ENCODE measurements at places on chromosomes 12 and 14.
A peak's percentile ranks its signal among the peaks of the same experiment; 100 is the strongest.

- DNase-seq: no peak
Observed at GRCh38 chr14:105136401-105137322, 31.9 kb downstream of the JAG2 start.

DNA sequence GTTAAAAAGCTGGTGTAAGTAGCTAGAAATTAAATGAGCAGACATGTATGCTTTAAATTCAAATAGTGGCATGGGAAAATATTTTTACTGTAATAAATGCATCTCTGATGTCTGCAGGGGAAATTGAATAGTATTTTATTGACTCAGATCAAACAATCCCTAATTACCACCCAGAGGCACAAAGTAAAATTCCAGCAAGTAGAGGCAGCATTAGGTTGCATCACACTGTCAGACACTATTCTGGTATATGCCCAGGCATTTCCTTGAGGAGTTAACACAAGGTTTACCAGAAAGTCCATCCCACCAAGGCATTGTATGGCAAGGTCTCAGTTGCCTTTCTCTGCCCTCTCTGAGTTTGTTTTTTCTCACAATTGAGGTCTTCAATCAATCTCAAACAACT lies 201.6 kb upstream of the KITLG start:
- no peak for DNase-seq

- no peak for DNase-seq
Observed at GRCh38 chr14:66121859-66122258, 364.3 kb upstream of the CCDC196 start.

- no peak for DNase-seq
Observed at GRCh38 chr12:132491138-132491663, 1.2 kb downstream of the FBRSL1 start.

- DNase-seq: no peak
Observed at GRCh38 chr14:59013672-59014298, 174.7 kb upstream of the DAAM1 start.

DNA sequence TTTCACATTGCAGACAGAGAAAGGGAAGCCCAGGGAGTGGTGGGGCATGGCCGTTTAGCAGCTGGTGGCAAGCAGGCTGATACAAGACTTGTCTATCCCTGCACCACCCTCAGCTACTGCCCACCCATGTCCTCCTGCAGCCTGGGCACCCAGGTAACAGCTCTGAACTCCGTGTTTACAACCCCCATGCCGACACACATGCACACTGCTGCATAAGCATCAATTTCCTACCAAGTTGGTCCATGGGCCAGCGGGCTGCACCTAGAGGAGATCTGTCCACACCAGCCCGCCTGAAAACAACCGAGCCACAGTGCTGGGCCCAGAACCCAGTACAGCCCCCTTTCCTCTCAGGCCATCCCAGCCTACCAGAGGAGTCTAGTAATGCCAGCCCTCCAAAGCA lies 75.9 kb upstream of the C14orf180 start:
- no peak for DNase-seq

- no peak for DNase-seq
Observed at GRCh38 chr12:20212658-20213555, 155.4 kb upstream of the PDE3A start.

DNA sequence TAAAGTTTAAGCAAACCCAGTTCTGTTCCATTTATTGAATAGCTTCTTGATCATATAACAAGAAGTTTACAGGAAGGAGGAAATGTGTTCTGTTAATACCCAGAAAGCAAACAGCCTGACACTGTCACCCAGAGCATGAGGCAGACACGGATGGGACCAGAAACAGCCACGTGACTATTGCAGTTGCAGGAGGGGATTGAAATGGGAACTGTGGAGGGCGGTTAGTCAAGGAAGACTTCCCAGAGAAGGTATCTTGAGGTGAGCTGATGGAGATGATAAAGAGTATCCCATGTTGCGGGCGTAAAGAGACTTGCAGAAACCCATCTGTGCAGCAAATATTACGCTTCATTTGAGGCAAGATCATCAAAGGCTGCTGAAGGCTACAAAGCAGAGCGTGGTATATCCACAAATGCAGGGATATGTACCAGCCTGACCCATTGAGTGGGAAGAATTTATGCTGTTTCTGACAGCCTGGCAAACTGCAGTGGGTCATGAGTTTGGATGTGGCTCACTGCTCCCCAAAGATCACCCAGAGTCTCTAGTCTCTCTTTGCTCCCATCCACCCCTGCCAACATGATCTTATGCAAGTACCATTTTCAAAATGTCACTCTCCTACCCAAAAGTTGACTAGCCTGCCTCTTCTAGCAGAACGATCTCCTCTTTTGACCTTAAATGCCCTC lies 20.7 kb downstream of the KRT76 start:
- DNase-seq: no peak

GRCh38 chr12:47377414-47378221 lies 297.9 kb upstream of the AMIGO2 start:
- DNase-seq: no peak

DNA sequence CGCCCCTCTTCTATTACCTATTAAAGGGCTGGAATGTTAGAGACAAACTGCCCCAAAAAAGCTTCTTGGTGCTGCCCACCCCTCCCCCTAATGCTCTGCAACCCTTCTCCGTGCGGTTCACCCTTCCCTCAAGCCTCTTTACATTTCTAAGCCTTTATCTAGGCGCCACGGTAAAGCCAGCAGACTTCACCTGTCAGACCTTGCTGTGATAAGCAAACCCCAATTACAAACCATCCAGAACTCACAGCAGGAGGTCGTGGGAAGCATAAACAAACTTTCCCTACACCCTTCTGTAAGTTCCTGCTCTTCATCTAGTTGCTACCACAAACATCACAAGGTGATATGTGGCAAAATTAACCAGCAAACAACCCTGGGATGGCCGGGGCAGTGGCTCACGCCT lies 56.8 kb downstream of the MOK start:
- no peak for DNase-seq

- DNase-seq: no peak
Observed at GRCh38 chr12:105865886-105866285, 272.9 kb downstream of the NUAK1 start.

DNA sequence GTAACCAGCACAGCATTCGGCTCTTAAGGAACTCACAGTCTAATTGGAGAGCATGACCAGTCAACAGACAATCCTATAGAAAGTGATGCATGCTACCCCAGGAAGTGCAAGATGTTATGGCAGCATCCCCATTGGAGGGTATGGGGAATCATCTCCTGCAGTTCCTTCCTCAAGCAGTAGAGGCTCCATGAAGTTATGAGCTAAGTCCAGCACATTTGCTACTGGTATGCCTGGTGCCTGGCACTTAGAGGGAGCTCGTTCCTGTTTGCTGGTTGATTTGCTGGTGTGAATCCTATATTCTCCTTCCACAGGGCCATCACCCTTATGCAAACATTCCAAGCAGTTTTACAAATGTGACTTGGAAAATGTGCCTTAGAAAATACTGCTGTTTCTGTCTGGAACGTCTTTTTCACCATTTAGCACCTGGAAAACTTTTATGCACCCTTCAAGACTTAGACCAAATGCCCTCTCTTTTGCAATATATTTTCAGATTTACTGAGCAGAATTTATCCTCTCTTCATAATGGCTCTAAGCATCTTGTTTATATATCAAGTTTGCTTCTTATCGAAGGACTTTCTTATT lies 136.1 kb upstream of the WSCD2 start:
- DNase-seq: peak; percentile 10

DNA sequence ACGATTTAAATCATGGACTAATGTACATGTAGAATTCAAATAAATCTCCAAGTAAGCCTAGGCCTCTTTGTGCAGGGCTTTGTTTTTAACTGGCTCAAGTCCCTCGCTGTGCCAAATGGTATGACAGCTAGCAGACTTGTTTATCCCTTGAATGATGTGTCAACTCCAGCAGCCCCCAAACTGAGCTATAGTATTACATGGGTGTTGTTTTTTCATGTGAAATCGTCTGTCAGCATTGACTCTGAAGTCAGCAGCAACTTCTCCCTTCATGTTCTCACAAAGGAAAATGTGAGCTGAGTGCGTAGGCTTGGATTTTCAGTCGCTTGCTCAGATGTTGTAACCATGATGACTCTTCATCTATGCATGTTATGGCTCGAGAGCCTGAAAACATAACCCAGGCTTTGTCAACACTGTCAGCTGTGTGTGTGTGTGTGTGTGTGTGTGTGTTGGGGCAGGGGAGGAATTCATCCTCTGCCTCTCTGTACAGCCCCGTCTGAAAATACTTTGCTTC lies 73.3 kb downstream of the PTHLH start:
- DNase-seq: no peak

DNA sequence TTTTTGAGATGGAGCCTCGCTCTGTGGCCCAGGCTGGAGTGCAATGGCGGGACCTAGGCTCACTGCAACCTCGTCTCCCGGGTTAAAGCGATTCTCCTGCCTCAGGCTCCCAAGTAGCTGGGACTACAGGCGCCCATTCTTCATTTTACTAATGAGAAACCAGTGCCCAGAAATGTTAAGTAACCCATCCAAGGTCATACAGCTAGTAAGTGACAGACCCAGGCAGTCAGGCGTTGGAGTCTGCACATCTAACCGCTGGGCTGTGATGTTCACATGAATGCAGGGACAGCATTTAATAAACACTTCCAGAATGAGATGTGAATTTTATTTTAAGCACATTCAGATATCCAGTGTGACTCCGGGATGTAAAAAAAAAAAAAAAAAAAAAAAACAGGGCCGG lies 1.3 kb upstream of the TRIP11 start:
- DNase-seq: no peak

DNA sequence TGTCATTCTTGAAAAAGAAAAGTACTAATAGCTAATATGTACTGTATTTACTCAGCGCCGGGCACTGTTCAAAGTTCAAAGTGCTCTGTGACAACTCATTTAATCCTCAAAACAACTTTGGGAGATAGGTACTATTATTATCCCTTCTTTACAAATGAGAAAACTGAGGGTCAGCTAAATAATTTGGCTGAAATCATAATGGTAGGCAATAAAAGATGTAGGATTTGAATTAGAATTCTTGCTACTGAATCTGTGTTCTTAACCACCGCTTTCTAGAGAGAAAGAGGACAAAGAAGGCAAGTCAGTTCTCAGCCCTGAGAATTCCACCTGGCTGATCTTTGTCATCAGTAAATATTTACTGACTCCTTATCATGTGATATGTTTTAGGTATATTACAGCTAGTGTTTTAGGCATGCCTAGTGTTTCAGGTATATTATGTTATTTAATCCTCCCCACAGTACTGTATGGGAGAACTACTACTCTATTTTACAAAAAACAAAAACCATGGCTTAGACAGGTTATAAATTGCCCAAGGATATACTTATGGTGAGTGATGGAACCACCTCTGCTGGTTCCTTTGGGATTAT lies 205.7 kb upstream of the GZMB start:
- DNase-seq: no peak

DNA sequence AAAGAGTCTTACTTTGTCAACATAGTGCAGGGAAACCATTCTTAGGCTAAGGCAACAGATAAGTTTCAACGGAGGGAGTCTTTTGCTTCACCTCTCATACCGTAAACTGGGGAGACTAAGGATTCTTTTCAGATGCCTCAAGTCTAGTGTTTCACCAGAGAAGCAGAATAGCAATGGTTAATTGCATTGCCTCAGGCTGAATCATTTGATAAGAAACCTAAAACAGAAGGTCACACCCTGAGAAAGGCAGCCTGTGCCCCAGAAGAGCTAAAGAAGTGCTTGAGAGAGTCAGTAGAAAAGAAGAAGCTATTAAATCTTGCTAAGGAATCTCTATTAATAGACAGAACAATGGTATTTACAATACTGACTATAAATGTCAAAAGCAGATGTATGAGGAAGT lies 21.8 kb upstream of the ATXN7L3B start:
- no peak for DNase-seq

- DNase-seq: no peak
Observed at GRCh38 chr12:39798977-39799376, 179.4 kb upstream of the ABCD2 start.

- peak; percentile 93 for DNase-seq
Observed at GRCh38 chr12:123388177-123388950, 4.4 kb downstream of the KMT5A start.

GRCh38 chr12:123051556-123051955 lies 71.1 kb downstream of the ARL6IP4 start:
- DNase-seq: no peak

- no peak for DNase-seq
Observed at GRCh38 chr12:129941618-129942017, 37.8 kb upstream of the TMEM132D start.

GRCh38 chr12:53696285-53696654 lies 20.4 kb upstream of the ATP5MC2 start:
- DNase-seq: peak; percentile 77

DNA sequence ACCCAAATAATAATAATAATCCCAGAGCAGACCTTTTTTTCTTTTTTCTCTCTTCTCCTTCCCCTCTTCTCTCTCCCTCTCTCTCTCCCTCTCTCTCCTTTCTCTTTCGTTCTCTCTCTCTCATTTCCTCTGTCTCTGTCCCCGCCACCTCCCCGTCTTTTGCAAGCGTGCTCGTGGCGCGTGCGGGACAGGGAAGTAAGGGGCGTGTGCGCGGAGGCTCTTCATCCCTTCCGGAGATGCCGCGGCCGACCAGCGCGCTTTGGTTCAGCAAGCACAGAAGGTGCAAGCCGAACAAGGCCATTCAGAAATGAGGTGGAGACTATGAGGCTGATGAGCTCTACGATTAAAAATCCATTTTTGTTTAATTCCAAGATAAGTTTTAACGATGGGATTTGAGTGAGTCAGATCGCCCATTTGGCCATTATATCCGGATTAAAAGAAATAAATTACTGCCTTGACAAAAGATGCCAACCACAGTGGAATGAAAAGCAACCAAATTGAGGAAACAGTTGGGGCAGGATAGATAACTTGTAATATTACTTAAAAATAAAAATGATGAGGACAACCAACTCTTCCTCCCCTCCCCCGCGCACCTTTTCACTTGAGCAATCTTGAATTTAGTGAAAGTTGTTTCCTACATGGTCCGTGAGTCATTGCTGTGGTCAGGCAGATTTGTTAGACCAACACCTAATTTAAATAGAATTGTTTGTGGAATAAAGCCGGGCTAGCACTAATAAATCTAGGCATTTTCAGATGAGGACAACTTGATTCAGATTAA lies 1.2 kb upstream of the AMIGO2 start:
- DNase-seq: peak; percentile 22

DNA sequence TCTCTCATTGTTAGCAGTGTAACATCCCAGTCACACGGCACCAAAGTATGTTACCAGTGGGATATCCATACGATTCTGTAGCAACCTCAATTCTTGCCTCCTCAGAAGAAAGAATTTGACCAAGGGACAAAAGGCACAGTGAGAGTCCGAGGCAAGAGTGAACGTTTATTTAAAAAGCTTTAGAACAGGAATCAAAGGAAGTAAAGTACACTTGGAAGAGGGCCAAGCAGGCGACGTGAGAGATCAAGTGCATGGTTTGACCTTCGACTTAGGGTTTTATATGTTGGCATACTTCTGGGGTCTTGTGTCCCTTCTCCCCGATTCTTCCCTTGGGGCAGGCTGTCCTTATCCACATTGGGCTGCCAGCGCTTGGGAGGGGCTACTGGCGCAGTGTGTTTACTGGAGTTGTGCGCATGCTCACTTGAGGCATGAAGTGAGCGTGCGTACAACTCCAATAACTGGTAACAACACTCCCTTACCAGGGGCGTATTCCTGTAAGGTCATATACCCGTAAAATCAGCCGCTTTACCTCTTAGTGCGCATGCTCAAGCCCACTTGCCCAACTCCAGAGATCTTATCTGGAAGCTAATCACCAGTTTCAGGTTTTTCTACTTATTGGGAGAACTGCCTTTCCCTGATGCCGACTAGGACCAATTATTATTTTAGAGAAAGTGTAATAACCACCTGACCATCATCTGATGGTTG lies 71.7 kb downstream of the FAR2 start:
- DNase-seq: no peak

Data from GM10248 (cell line).